ENCODE measurements at places on chromosomes 7 and 10. TPM values are rescaled to one million over a fixed set of nuclear protein-coding genes. Genes with fewer than 3 reads are reported as not detected.

Gene KCNMA1
- polyA plus RNA-seq: 500 TPM

Gene TRIP6
- 2.0 TPM for polyA plus RNA-seq

Gene MSS51
- 0.36 TPM for polyA plus RNA-seq

Gene HERC4
- polyA plus RNA-seq: 26.7 TPM

Gene ANXA7
- polyA plus RNA-seq: 140 TPM

Gene CDC14C
- not detected for polyA plus RNA-seq

Gene NXPH1
- 4.6 TPM for polyA plus RNA-seq

Gene VGF
- polyA plus RNA-seq: 10.7 TPM

Gene MCMBP
- polyA plus RNA-seq: 8.7 TPM

Gene RBAK
- polyA plus RNA-seq: 6.3 TPM

Gene TCAF1
- polyA plus RNA-seq: 73.9 TPM

Gene UCN3
- not detected for polyA plus RNA-seq

Gene SPDYE2
- not detected for polyA plus RNA-seq

Gene LIPJ
- not detected for polyA plus RNA-seq

Gene CUZD1
- polyA plus RNA-seq: not detected

Gene NKX1-2
- polyA plus RNA-seq: 0.16 TPM

Gene BICC1
- not detected for polyA plus RNA-seq

Gene TMEM196
- not detected for polyA plus RNA-seq

Gene CCL24
- polyA plus RNA-seq: not detected

Gene PDZD7
- 5.0 TPM for polyA plus RNA-seq

Gene CPA5
- polyA plus RNA-seq: not detected

Gene SNX10
- polyA plus RNA-seq: 276 TPM

Gene LIPF
- not detected for polyA plus RNA-seq

Gene SMKR1
- 4.8 TPM for polyA plus RNA-seq

Gene NAT16
- polyA plus RNA-seq: not detected

Gene FGL2
- 699 TPM for polyA plus RNA-seq

Gene PNLIPRP3
- not detected for polyA plus RNA-seq

Gene FEZF1
- polyA plus RNA-seq: not detected

Data from Purkinje cell (primary cell).